ENCODE measurements at places on chromosomes 3 and 15.

DNA sequence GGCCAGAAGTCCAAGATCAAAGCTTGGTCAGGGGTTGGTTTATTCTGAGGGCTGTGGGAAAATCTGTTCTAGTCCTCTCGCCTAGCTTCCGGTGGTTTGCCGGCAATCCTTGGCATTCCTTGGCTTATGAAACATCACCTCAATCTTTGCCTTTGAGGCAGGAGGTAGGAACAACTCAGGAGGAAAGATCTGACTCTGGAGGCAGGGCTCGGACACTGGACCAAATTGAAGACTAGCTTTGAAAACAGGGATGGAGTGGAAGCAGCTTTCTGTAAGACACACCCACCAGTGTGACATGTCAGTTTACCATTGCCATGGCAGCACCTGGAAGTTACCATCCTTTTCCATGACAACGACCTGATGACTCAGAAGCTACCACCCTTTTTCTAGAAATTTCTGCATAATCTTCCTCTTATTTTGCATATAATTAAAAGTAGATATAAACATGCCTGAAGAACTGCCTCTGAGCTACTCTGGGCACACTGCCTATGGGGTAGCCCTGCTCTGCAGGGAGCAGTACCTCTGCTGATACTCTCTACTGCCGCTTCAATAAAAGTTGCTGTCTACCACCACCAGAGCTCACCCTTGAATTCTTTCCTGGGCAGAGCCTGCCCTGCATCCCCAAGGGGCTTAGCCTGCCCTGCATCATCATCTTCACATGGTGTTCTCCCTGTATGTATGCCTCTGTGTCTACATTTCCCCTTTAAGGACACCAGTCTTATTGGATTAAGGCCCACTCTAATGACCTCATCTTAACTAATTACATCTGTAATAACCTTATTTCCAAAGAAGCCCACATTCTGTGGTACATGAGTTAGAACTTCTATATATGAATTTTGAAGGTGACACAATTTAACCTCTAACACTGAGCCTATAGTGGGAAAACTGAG is 38.3 kb upstream of the TM4SF4 start:
- DNase-seq = no peak

DNA sequence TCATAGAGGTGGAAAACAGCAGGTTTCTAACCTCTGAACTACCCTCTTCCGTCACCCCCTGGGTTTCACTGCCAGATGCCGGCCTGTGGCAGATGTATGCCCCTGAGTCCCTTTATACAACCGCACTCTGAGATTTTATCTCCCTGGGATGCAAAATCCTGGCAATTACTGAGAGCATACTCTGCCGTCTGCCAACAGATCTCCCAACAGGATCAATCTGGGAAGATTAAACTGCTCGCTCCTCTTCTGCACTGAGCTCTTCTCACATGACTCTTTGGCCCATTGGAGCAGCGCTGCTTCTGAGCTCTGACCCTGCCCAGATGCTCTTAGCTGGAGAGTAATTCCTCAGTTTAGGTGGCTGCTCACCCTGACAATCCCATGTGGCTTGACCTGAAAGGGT is 133.2 kb downstream of the LIPC start:
- no peak for DNase-seq

GRCh38 chr15:81024265-81024872 is 23.6 kb downstream of the TLNRD1 start:
- DNase-seq = no peak

DNA sequence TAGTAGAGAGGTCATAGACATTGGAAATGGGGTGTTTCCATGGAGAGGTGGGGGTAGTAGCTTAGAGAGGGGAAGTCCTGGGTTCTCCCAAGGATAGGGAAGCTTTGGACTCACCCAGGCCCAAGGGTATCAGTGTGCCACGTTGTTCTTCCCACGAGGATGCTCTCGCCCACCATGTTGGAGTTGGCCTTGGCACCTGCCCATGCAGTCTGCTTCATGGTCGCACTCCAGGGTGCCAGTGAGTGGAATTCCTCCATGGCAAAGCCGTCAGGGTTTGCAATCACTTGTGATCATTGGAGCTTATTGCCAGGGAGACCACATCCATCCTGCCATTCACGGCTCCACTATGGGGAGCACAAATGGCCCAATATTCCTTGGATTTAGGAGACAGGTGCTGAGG is 60.6 kb downstream of the GRIP2 start:
- DNase-seq = no peak

- no peak for DNase-seq
Measured at GRCh38 chr15:98121957-98122356, 161.5 kb downstream of the ARRDC4 start.

DNA sequence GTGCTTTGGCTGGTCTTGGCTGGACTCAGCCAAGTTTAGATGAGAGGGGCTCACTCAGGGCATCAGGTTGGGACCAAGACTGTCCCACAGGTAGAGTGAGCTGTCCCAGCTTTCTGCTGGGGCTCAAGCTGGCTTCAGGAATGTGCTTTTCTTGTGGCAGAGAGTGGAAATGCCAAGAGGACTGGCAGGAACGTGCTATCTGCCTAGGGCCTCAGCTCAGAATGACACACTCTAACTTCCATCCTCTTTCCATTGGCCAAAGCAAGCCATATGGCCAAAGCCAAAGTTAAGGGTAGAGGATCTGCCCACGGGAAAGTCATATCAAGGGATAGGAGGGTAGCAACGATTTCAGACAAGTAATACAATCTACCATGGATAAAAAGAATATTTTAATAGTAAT is 178.8 kb downstream of the ABHD5 start:
- no peak for DNase-seq

- DNase-seq = no peak
Measured at GRCh38 chr3:77588863-77589262, 549.0 kb downstream of the ROBO2 start.

- DNase-seq = no peak
Measured at GRCh38 chr15:61057376-61057775, 171.7 kb downstream of the RORA start.

DNA sequence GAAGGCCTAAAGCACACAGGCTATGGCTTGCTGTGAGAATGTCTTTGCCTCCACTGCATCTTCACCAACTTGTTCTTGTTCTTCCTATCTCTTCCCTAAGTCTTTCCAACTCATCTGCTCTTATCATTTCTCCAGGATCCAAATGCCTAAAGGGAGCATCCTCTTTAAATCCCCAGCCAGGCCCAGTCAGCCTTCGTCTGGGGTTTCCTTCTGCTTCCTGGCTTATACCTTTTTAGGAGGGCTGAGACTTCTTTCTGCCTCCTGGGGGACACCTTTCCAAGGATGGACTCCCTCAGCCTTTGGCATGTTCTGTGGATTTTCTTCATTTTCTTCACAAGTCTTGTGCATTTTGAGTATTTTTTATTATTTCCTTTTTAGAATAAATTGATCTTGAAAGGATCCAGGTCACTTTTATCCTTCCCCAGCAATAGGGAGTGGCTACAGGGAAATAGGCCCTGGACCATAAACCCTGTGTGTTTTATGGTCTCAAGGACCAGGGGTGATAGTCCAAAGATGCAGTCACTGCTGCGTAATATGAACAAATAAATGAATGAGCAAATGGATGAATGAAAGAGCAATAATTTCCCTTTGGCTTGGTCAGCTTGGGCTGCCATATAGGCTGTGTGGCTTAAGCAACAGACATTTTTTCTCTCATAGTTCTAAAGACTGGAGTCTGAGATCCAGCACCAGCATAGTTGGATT is 122.1 kb upstream of the LRIG1 start:
- no peak for DNase-seq

DNA sequence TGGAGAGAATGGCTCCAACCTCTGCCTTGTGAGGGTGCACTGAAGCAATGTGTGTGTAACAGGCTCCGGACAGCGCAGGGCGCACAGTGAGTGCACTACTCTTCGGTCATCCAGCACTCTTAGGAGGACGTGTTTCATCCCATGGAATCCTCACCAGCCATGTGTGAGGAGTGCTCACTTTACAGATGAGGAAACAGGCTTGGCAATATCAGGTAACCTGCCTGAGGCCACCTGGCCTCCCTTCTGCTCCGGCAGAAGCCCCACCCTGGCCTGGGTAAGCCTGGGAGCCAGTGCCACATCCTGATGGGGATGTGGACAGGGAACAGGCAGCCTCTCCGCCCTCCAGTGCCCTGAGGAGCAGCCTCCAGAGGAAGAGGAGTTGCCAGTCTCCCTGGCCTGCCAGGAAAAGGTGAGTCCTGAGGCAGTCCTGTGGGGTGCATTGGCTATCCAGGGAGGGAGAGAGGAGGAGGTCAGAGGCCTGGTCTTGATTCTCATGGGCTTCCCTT is 39.4 kb upstream of the LIMD1 start:
- DNase-seq = no peak

- DNase-seq = peak; percentile 79
Measured at GRCh38 chr3:45659661-45660566, 29.3 kb upstream of the SACM1L start.

DNA sequence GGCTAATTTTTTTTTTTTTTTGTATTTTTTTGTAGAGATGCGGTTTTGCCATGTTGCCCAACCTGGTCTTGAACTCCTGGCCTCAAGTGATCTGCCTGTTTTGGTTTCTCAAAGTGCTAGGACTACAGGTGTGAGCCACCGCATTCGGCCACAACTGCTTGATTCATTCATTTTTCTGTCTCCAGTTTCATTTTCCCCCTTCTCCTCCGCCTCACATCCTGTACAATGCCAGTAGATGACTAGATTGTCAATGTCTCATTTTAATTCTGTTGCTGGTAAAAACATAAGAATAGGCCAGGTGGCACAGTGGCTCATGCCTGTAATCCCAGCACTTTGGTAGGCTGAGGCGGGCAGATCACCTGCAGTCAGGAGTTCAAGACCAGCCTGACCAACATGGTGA is 12.0 kb upstream of the ZNF592 start:
- DNase-seq = no peak

DNA sequence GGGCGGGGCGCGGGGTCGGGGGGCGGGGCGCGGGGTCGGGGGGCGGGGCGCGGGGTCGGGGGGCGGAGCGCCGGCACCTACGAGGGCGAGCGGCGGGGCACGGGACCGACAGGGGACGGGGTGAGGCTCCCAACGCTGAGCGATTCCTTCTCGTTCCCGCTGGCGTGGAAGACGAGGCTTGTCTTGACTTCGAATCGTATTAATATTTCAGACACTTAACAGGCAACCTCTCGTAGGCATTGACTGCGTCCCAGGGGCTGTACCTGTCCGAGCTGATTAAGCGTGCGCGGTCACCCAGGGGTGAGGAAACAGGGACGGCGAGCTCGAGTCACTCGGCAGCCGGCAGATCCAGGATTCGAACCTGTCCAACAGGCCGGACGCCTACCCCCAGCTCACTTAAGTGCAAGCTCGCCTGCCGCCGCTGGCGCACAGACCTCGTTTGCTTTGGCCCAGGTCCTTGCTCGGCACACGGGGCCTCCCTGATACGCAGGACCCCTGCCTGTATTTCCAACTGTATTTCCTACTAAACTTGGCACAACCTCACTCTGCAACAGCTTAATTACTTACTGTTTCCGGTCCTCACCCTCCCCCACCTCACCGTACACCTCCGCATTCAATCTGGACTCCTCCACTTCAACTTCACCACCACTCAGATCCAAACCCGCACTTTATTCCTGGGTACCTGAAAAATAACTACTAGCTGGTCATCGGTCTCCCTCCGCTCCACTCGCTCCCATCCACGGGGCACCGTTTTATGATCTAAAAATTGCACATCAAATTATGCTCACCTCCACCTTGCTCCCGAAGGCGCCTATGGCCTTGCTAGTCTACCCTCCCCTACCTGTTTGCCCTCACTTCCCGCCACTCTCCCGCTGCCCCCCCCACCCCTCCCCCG is 722 bp upstream of the ZXDC start:
- peak; percentile 78 for DNase-seq

DNA sequence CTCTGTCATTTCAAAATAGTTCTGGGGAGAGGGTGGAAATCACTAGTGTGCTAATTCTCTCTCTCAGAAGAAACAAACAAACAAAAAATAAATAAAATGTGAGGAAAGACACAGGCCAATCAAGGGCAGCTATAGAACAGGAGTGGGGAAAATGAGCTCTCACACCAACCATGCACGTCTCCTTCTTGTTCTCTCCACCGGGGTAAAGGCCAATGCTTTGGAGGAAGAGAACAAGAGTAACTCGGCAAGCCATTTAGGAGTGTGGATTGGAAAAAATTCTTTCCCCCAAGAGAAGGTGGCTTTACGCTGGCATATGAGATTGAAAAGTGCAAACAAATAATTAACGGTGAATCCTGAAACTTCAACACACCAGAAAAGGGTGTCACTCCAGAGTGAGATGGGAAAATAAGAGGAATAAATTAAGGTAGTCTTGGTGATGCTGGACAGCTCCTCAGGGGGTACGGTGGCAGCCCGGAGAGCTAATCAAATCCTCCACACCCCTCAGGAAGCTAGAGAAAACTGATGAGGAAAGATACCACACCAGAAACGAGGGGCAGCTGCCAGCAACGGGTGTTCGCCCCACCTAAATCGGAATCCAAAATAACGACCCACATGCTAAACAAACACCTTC is 88.0 kb downstream of the RFTN1 start:
- DNase-seq = no peak

DNA sequence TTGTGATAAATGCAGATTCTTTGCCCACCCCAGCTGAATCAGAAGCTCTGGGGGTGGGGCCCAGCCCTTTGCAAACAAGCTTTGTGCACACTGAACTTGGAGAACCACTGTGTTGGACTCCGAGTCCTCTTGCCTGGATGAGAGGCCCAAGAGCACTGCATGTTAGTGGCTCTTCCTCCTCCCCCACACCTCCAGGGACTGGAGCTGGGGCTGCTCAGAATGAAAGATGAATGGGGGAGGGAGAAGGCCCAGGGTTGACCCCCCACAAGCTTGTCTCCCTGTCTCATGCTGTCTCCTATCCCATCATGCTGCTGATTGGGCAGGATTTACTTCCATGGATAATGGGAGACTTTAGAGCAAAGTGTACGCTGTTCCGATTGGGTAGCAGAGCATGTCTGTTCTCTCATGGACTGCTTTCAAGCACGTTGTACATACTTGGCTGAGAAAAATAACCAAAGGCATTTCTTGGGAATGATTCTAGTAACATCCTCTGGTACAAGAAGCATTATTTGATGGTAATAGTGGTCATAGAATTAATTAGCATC is 99.6 kb downstream of the PGPEP1L start:
- no peak for DNase-seq

- no peak for DNase-seq
Measured at GRCh38 chr3:77780278-77780996, 740.5 kb downstream of the ROBO2 start.

DNA sequence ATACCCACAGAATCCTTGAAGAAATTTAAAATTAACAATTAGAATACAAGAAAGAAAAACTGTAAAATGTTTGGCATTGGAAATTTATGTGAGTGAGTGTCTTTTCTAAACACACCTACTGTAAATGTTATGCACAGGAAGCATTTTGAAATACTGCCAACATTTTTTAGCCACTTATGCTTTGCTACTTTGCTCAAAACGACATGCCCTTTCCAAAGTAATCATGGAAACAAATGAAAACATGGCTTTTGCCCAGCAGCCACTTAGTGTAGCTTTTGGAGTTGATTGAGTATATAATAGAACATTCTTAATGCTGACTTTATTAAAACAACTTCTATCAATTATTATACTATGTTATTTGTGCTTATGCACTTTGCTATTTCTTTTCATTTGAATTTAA is 823.0 kb downstream of the CADM2 start:
- no peak for DNase-seq
